Activated naive CD8-positive, alpha-beta T cell treated with anti-CD3 and anti-CD28 coated beads, Interleukin-2, amount 50 U/mL, for 16 hours (primary cell): ENCODE measurements at places on chromosomes 16 and 17.

DNA sequence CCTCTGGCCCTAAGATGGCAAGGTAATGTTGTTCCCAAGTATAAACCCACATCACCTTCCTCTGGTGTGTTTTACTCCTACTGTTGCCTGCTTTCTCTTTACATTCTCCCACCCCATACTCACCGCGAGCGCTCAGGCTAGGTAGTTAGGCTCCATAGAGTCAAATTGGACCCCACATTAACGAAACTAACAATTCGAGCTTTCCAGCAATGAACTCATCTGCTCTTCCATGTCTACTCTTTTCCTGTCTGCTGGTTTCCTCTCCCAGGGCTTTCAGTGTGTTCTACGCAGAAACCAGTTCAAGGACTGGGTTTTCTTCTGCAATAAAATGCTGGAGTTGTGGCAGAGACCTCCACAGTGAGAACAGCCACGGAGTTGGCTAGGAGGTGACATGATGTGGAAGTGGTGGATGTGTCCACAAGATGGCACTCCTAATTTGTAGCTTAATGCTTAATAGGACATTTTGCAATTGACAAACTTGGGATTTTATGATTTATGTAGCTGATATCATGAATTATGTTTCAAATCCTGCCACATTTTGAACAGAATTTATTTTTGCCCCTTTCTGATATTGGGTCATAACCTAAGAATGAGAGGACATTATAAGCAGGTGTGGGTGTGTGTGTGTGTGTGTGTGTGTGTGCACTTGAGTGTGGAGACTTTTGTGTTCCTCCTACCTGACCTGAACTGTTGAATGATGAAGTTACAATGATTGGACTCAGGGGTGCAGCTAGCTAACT, 2.2 kb upstream of the UQCRC2 start:
- DNase-seq: no peak

DNA sequence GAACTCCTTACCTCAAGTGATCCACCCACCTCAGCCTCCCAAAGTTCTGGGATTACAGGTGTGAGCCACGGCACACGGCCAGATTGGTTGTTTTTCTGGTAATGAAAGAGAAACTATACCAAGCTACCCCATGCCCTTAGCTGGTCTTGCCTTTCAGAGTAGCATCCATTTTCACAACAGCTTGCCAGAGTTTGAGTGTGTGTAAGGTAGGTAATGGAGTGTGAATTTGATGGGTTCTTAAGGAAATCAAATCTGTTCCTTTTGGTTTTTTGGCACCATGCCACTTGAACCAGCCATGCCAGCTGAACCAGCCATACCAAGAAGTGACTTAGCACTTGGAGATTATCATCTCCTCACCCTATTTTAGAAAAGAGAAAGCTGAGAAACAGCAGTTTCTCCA, 5.1 kb downstream of the CALCOCO2 start:
- DNase-seq: no peak

- DNase-seq: no peak
Observed at GRCh38 chr16:59880611-59881010, 1146.5 kb upstream of the GOT2 start.

DNA sequence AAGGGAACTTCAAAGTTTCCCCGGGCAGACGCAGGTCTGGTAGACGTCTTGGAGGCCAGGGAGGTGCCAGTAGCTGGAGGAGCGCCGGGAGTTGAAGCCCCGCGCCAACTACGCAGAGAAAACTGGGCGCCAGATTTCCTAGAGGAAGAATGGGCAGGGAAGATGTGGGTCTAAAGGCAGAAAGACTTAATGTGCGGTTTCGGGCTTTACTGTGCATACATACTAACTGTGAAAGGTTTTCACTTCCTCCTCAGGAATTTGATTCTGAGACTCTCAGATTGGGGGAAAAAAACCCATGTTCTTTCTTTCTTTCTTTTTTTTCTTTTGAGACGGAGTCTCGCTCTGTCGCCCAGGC, 331 bp upstream of the ZNF287 start:
- no peak for DNase-seq

- DNase-seq: no peak
Observed at GRCh38 chr17:45345246-45345553, 28.4 kb upstream of the MAP3K14 start.

DNA sequence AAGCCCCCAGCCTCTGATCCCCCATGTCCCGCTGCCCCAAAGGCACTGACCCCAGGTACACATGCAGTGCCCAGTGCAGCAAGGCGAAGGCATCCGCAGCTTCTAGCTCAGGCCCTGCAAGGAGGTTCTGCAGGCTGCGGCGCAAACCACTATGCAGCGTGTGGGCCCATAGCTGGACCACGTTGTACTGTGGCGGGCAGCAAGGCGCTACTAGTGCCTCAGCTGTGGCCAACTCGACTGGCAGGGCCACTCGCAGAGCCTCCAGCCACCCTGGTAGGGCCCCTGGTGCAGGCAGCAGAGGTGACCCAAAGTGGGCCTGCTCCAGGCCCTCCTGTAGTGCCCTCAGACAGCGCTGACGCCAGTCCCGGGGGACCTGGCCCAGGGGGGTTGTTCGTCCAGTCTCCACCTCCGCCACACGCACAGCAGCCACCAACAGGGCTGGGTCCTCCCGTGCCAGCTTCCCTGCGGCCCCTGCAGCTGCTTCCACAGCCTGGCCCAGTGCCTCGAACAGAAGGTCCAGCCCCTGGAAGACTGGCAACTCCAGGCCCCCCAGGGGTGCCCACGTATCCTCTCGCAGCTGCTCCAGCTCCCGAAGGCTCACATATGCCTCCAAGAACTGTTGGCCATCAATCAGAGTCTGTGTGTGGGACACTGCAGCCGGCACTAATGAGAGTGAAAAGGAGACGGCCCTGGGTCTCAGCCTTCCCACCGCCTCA, 2.6 kb downstream of the EXOC3L1 start:
- no peak for DNase-seq

DNA sequence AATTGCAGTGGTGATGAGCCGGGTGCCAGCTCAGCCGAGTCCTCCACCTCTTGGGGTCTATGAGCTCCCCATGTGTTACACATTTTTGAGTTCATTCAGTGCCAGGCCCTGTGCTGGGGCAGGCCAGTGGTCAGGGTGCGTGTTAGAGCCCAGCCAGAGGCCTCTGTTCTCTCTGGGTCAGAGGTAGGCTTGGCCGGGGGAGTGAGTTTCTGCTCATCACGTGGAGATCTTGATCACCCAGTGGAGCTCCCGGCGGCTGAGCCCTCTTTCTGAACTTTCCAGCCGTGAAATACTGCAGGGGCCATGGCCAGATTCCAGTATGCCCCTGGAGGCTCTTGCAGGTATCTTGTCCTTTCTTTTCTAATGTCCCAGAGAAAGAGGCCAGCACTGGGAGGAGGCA, 93.0 kb downstream of the RAP1GAP2 start:
- DNase-seq: no peak

- DNase-seq: no peak
Observed at GRCh38 chr17:59074494-59074893, 32.2 kb downstream of the TRIM37 start.

GRCh38 chr16:89596957-89597649, 16.3 kb upstream of the DPEP1 start:
- DNase-seq: no peak

- no peak for DNase-seq
Observed at GRCh38 chr16:21185659-21186325, 25.6 kb downstream of the ZP2 start.

DNA sequence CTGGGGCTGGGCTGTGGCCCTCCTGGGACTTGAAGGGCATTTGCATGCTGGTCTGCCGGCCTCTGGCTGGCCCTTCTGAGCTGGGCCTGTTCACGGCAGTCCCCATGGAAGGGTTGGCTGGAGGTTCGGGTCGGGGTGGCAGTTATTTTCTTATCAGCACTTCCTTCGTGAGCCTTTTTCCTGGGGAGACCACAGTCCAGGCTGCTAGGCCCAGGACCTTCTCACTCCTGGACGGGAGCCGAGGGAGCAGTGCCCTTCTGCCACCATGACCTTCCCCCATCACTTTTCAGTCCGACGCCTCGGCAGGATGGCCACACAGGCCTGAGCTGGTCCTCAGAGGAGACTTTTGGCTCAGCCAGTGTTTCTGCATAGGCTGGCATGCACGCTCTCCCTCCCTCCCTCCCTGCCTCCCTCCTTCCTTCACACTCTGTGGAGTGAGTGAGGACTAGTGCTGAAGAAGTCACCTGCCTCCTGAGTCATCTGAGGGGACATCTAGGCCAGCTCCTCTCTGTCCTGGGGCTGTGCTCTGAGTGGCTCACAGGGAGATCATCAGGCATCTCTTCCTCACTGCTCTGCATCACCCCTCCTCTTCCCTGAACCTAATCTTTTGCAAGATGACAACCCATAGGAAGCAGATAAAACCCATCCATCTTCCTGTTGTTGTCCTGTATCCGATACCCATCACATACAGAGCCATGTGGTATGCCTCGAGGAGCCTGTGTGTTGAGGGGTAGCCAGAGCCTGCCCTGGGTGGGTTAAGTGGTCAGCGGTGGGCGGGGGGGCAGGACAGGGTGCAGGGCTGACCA, 109.7 kb downstream of the RAP1GAP2 start:
- DNase-seq: no peak
